ENCODE measurements at places on chromosomes 6 and 20.

- DNase-seq: no peak
Observed at GRCh38 chr6:79710127-79710526, 79.0 kb downstream of the SH3BGRL2 start.

- DNase-seq: no peak
Observed at GRCh38 chr6:52400313-52401041, 19.7 kb upstream of the EFHC1 start.

- no peak for DNase-seq
Observed at GRCh38 chr6:167129562-167129961, 6.7 kb downstream of the CCR6 start.

- no peak for DNase-seq
Observed at GRCh38 chr20:61320691-61321425, 68.8 kb downstream of the CDH4 start.

DNA sequence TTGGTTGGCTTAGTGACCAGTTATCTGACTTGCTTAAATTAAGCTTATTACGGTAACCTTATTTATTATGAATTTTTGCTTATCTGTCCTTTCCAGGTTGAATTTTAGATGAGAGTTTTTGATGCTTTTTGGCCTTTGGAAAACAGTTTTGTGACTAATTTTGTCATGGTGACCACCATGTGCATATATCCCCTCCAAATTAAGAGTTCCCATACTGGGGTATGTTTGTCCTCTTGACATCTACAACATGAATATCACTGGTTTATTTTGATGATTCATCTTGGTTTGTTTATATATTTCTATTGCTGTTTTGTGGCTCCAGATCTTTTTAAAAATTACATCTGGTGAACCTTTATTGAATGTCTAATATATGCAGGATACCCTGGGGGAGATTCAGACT lies 61.4 kb downstream of the PHF20 start:
- DNase-seq: no peak

DNA sequence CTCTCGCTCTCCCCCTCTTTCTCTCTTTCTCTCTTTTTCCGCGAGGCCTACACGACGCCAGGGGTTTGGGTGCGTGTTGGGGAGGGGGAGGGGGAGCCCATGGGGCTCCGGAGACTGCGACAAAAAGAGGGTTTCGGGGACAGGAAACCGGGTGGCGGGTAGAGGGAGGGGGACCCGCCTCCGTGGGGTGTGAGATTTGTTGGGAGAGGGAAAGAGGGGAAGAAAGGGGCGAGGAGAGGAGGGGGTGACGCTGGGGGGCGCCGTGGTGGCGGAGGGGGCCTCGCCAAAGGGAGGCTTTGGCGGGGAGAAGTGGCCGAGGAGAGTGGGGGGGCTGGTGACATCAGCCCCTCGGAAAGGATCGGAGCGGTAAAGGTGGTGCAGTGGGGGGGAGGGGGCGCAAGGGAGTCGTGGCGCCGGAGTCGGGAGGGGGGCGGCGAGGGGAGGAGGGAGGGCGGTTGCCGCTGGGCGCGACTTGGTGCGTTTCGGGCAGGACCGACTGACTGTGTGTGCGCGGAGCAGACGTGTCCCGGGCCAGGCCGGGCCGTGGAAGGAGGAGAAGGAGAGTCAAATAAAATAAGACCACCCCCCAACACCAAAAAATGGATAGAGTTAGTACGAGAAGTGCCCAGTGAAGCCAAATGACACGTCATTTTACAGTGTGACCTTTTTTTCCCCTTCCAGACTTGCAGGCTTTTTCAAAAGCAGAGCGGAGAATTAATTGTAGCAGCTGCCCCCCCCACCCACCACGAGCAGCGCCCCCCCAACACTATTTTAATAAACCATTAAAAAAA lies 39.8 kb downstream of the GNAS start:
- peak; percentile 83 for DNase-seq

GRCh38 chr6:161439093-161439492 lies 165.2 kb upstream of the AGPAT4 start:
- DNase-seq: no peak

- DNase-seq: no peak
Observed at GRCh38 chr20:1737134-1737533, 79.6 kb upstream of the SIRPG start.

DNA sequence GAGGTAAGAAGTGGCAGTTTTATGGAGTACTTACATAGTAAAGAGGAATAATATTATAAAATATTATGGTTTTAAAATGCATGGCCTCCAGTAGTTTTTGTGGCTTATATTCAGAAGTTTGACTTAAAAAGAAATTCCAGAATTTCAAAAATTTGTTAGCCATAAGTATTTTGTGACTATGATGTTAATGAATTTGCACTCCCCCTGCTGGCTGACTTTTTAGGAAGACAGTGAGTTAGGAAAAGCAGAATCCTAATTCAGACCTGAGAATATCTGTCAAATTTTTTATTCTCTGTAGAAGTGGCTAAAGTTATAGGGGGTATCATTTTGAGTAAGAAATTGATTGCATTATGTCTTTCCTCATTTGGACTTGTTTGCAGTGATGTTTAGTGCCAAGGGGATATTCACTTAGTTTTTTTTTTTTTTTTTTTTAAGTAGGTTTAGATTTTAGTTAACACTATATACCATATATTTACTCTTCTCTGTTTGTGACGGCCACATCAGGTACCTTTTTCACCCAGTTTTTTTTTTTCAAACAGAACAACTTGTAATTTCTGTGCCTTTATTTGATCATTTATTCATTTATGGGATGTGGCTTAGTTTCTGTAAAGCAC lies 40.8 kb downstream of the ZFAND3 start:
- peak; percentile 18 for DNase-seq

DNA sequence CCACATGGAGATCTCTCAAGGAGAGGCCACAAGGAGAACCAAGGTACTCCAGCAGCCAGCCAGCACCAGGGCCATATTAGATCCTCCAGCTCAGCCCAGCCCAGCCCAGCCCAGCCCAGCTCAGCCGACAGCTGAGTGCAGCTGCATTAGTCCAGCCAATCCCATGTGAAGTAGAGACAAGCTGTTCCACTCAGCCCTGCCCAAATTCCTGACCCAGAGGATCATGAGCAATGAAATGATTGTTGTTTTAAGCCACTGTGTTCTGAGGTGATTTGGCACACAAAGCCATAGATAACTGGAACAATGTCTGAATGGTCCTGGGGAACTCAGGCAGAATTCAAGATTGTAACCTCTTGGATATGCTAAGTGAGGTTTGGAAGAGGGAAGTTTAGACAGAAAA lies 59.5 kb upstream of the BMP2 start:
- no peak for DNase-seq

DNA sequence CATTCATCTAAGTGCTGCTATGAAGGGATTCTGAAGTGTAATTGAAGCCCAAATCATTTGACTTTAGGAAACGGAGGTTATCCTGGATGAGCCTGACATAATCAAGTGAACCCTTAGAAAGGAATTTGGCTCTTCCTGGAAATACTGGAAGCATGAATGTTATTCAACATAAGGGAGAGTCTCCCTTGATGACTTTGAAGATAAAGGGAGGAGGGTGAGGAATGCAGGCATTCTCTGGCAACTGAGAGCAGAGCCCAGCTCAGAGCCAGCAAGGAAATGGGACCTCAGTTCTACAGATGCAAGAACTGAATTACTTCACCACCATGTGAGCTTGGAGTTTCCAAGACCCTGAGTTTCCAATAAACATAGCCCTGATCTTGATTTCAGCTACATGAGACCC lies 168.2 kb downstream of the DLL1 start:
- DNase-seq: no peak

DNA sequence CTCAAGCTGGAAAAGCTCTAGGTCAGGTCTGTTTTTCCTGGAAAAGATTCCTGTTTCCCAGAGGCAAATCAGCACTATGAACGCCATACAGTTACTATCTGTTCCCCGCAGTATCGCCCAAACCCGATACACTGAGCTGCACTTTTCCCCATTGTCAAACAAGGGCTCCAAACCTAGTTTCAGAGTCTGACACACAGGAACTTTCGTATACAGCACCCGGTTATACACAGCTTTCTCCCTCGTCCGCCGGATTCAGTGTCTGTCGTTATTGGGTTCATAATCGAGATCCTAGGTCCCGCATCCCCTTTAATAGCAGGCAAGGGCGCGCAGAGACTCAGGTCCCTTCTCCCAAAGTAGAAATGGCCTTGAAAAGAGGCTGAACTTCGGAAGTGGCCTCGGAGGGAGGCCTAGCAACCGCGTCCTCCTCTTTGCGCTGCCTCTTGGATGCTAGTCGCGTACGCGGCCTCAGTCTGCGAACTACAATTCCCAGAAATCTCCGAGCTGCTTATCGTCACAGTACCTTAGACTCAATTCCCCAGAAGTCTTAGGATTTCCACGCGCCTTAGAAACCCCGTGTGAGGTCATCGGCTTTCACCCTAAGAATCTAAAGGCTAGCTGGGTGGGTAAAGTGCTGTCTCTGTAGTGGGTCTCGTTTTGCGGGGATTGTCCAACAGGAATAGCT lies 34.2 kb downstream of the ZNF391 start:
- DNase-seq: no peak

DNA sequence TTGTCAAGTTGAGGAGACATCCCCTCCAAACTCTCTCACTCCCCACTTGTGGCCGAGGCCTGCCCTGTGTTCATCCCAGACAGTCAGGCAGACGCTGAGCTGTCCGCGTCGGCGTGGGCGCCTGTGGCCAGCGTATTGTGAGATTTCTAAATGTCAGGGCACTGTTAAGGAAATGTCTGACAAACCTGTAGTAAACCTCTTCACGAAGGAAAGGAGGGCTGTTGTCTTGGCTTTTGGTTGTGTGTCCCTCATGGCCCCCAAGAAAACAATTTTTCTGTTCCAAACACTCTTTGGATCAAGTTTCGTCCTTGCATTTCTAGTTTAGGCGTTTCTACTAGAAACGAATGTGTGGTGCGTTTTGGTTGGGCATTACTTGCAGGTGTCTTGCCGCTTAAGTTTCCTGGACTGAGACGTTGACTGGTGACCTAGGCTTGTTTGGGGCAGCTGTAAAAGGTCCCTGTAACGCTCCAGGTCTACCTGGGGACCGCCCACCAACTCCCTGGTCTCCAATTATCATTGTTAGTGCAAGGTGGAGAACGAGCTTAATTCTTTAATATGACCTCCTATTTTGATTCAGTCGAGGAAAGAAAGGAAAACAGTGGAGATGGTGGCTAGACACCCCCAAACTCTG lies 8.7 kb upstream of the POU3F2 start:
- DNase-seq: no peak

DNA sequence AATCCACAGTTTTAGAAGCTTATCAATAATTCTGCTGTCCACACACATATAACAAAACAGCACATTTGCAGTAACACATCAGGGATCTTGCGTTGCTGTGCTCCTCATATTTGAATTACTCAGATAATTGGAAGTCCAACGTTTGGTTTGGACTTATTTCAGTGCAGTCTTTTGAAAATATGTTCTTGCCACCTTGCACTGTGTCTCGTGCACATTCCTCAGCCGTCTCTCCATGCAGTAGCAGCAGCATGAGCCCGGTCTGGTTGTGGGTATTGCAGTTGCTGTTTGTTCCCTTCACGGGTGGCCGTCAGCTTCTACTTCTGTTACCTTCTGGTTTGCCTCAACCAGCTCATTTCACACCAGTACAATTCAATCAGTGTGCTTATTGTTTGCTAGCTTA lies 215.5 kb downstream of the SLC24A3 start:
- DNase-seq: no peak

GRCh38 chr20:19952392-19952791 lies 64.8 kb upstream of the NAA20 start:
- DNase-seq: peak; percentile 21

DNA sequence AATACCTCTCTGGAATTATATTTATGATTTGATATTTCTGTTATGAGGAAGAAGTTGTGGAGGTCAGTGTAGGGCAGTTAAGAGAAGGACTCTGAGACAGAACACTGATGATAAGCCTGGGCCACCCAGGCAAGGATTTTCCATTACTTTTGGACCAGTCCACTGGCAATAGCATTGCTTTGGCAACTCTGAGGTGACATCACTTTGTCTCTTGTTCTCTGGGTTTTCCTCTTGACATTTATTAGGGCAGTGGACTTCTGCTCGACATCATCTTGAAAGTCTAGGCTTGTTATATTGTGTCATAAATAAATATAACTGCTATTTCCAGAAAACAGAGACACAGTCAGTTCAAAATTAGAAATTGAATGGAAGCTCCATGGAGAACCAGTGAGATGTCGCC lies 268.0 kb downstream of the SMOC2 start:
- DNase-seq: no peak

GRCh38 chr6:55286824-55287223 lies 40.4 kb upstream of the GFRAL start:
- no peak for DNase-seq

DNA sequence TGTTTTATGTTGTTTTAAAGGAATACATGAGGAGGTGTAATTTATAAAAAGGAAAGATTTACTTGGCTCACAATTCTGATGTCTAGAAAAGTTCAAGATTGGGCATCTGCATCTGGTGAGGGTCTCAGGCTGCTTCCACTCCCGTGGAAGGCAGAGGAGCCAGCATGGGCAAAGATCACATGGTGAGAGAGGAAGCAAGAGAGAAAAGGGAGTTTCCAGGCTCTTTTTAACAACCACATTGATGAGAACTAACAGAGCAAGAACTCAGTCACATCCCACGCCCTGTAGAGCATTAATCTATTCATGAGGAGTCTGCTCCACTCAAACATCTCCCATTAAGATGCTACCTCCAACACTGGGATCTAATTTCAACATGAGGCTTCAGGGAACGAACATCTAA lies 1666.3 kb downstream of the HACE1 start:
- no peak for DNase-seq

GRCh38 chr6:87197547-87197946 lies 42.2 kb downstream of the ZNF292 start:
- DNase-seq: peak; percentile 29

DNA sequence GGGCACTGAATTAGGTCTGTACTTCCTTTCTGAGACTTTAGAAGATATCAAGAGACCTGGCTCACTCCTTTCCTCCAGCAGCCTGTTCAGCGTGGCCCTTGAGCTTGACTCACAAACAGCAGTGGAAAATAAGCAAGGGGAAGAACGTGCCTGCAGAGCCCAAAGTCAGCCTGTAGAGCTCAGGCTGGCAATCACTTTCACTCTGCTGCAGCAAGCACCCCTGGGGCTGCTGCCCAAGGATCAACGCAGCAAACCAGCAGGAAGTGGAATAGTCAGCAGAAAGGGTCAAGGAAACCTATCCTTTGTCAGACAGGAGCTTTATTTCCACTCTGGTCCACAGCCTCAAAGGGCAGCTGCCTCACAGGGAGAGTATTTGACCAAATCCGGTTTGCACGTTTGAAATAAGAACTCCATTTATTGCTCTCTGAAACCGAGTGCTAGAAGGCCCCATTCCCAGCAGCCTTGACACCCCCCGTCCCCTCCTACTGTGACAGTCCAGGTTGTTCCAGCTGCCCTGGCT lies 77.4 kb downstream of the PRDM1 start:
- DNase-seq: peak; percentile 71

DNA sequence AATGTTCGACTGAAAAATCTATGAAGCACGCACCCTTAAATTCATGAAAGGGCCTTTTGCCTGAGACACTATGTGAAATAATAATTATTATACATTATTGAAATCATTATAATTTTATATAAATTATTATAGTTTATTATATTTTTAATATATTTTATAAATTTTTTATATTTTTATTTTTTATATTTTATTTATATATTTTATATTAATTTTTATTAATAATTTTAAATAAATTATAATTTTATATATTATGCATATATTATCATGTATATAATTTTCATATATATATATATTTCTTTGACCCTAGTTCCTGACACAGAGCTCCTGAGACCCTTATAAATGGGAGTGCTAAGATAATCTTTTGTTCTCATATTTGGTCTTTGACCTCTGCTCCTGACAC lies 13.5 kb downstream of the NCR2 start:
- DNase-seq: no peak
